IMR-90 (cell line): ENCODE measurements at places on chromosomes 3 and 15. TPM values are rescaled to one million over a fixed set of nuclear protein-coding genes. Genes with fewer than 3 reads are reported as not detected.

- DNase-seq, result no peak
Measured at GRCh38 chr3:42946050-42946449, 33.1 kb upstream of the GASK1A start.

DNA sequence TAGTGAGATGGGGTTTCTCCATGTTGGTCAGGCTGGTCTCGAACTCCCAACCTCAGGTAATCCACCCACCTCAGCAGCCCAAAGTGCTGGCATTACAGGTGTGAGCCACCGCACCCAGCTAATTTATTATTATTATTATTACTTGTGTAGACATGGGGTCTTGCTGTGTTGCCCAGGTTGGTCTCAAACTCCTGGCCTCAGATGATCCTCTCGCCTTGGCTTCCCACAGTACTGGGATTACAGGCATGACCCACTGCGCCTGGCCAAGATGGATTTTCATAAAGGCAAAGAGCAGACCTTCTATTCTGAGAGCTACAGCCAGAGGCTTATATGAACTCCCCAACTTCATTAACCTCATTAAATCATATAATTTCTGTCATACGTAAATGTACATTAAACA lies 17.2 kb downstream of the PTPN9 start:
- DNase-seq, result no peak

DNA sequence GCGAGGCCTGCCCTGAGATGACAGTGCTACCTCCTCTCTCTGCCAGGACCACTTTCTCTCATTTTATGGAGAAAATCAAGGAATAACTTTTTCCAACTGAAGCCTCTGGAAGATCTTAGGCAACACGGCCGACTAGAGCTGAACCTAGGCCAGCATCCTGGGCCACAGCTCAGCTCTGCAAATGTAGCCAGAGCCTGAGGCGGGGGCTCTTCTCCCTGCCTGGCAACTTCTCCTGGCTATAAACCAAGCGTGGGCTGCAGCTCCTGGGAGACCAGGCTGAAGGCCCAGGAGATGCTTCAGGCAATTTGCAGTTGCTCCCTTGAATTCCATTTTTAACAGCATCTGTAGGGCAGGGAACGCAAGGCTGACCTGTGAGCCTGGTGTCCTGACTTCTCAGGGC lies 74.9 kb downstream of the CEMIP start:
- DNase-seq, result no peak

DNA sequence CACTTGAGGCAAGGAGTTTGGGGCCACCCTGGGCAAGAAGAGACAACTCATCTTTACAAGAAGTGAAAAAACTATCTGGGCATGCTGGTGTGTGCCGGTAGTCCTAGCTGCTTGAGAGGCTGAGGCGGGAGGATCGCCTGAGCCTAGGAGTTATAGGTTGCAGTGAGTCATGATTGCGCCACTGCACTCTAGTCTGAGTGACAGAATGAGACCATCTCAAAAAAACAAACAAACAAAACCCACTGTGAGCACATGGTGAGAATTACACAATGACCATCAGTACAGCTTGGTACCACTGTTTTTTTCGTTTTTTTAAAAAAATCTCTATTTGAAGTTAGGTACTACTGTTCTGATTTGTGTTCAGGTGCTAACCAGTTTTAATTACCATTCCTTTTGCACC lies 13.6 kb downstream of the VPS39 start:
- peak; percentile 62 for DNase-seq

DNA sequence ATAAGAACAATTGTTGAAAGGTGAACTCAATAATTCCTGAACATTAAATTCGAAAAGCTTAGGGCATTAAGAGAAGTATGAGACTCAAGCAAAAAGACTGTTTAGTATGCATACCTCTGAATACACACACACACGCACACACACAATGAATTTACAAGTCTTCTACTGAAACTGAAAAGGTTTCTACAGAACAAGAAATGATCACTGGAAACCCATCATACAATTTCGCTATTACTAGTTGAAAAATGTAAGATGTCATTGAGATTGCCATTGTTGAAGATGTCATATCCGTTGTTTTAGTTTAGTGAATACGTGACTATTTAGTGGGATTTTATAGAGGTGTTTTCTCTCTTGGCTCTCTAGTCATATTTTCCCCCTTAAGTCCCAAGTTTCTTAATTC lies 106.8 kb downstream of the FOXB1 start:
- DNase-seq, result no peak

The ZNF385D gene
- total RNA-seq, result 0.18 and 0.28 TPM in 2 replicates

DNA sequence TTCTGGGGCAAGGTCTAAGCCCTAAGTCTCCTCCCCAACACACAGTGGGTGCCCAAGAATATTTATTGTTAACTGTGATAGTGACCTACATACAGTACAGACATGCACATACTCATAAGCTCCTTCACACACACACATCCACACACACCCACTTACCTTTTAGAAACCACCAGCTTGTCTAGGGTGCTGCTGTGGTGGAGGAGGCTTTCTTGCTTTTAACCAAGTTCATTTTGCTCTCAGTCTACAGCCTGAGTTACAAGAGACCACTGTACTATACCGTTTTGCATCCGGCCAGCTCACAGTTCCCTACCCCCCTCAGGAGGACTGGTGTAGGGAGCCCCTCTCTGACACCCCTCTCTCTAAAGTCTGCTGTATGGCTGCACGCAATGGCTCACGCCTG lies 16.7 kb downstream of the DAPK2 start:
- no peak for DNase-seq

The UTS2B gene
- total RNA-seq, result 0.72 and 0.83 TPM in 2 replicates

- DNase-seq, result peak; percentile 72
Measured at GRCh38 chr15:68526269-68526668, 52.5 kb upstream of the CORO2B start.

DNA sequence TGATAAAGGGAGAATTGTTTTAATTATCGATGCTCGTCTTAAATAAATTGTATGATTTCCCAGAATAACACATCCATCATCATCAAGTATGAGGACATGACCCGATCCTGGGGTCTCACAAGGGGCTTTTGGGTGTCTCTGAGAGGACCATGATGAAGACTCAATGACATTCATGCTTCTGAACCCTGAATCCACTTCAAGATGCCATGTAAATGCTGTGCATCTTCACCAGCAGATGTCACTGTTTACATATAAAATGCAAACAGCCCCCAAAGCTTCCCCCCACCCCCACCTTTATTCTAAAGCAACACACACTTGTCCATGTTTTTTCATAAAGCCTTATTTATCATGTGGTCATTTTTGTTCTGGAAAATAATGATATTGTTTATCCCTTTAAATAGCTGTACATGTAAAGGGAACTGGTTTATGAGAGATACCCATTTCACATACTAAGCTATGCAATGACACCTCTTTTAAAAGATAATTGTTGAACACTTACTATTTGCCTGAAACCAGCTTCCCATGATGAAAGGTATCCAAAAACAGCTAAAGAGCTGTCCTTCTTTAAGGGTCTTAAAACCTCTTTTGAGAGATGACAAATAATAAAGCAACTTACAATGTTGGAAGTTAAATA lies 69.7 kb upstream of the UBE3A start:
- peak; percentile 64 for DNase-seq

- DNase-seq, result no peak
Measured at GRCh38 chr3:42441791-42442190, 31.4 kb upstream of the LYZL4 start.
